ENCODE measurements at places on chromosomes 1 and 21.

DNA sequence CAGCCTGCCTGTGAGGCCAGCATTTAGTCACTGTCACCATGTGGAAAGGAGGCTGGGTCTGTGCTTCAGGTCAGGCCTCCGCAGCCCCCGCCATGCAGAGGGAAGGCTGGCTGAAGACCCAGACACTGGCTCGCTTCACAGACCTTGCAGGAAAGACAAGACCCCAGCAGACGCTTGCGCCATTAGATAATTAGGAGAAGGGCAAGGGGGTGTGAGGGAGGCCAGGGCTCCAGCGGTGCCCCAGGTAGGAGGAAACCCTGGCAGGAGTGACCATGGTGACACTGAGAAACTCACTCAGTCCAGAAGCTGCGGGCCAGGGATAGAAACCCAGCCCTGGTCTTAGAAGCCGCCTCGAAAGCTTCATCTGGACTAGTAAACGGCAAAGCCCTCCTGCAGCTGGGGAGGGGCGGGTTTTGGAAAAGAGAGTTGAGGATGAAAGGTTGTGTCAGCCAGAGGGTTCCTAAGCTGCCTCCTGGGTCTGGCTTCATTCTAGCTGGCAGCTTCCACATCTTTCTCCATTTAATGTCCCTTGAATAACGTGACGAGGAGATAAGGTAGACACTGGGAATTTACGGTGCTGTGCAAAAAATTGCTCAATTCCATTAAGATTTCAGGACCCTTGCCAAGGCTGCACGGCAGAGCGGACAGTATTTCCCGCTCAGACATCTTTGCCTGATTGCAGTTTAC lies 294.1 kb upstream of the VAMP3 start:
- DNase-seq, result no peak

GRCh38 chr1:6794164-6794563 lies 8.9 kb downstream of the CAMTA1 start:
- DNase-seq, result peak; percentile 21

DNA sequence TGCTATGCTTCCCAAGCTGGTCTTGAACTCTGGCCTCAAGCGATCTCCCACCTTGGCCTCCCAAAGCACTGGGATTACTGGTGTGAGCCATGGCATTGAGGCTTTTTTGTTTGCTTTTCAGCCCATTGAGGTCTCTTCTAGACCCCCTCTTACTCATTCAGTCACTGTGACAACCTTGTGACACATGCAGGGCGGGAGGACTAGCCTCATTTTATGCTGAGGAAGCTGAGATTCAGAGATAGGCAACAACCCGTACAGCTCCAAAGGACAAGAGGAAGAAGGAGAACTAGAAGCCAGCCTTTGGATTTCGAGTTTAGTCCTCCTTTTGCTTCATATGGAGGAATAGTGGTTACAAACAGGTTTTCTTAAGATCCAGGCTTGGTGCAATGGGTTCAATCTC lies 83.9 kb upstream of the WDR26 start:
- no peak for DNase-seq

- DNase-seq, result no peak
These were observed 658 bp downstream of the UBXN11 start for GRCh38 chr1:26305667-26306289.

- DNase-seq, result no peak
These were observed 20.6 kb downstream of the IPO9 start for GRCh38 chr1:201849372-201850052.

DNA sequence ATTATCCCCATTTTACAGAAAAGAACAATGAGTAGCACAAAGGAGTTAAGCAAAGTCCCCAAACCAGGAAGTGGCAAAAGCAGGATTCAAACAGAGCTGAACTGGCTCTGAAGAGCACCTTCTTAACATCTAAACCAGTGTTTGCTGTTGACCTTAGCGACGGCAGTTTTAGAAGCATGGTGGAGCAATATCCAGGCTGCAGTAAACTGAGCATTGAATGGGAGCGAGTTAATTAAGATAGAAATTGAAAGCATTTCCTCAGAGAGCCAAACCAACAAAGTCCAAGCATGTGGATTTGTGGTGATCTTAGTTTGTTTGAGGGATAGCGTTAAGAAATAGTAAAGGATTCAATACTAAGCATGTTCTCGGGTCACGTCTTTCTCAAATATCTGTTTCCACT lies 13.4 kb upstream of the ZNF281 start:
- DNase-seq, result no peak

GRCh38 chr1:67171978-67172377 lies 5.7 kb downstream of the IL23R start:
- DNase-seq, result no peak

DNA sequence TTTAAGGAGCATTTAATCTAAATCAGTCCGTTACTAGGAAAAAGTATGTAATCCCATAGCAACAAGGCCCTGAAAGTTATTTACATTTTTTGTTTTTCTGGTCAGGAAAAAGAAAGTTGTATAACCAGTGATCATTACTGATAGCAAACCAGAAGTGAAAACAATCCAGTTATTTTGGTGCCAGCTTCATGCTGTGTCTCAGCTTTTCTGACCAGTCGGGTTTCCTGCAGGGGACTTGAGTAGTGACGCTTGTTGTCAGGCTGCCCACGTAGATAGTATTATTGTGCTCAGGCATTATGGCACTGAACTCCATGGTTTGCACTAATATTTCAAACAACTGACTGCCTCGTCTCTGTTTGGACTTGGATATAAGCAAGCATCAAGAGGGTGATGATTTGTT lies 55.2 kb downstream of the SASS6 start:
- DNase-seq, result no peak

DNA sequence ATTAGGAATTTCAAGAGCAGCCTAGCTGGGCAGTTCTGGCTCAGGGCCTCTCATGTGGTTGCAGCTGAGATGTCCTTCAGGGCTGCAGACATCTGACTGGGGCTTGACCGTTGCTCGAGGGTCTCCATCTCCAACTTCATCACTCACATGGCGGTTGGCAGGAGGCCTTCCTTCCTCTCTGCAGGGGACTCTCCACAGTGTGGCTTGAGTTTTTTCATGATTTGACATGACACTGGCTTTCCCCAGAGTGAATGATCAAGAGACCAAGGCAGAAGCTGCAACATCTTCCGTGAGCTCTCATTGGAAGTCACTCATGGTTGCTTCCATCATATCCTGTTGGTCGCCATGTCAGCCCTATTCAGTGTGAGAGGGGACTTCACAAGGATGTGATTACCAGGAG lies 74.6 kb downstream of the RUNX3 start:
- no peak for DNase-seq

DNA sequence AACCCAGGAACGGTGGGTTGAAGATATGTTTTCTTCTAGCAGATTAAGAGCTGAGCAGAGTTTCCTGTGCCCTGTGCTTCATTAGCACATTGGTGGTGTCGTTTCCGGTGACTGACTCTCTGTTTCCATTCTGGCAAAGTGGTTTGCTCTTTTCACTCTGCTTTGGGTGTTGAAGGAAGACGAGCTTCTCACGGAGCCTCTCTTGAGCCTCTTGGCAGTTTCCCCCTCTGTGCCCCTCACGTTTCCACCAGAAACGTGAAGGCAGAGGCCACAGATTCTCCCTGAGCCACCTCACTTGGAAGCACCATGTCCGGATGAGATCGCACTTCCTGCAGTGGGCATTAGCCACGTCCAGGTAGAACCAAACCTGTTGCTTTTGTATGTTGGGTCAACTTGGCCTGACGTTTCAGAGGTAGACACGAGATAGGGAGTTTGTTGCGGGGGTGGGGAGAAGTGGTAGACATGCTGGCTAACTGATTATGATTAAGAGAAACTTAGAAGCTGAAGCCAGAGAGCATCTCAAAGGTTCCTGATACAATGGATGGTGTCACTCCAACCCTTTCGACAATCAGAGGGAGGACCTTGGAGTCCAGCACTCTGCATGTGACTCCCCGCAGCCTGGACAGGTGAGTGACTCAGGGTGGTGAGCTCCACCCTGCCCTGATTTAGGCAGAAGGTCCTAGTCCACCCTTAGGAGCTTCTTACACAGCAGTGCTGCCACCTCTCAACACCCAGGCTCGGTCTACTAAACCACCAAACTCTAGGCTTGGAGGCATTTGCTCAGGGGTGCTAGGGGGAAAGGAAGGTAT lies at the start of gene LAX1:
Gene LAX1, plus strand, starts transcription at position 155 of the 809 bp plus-strand sequence. Its CDS starts 383 bp downstream, at position 538.
- DNase-seq, result no peak

DNA sequence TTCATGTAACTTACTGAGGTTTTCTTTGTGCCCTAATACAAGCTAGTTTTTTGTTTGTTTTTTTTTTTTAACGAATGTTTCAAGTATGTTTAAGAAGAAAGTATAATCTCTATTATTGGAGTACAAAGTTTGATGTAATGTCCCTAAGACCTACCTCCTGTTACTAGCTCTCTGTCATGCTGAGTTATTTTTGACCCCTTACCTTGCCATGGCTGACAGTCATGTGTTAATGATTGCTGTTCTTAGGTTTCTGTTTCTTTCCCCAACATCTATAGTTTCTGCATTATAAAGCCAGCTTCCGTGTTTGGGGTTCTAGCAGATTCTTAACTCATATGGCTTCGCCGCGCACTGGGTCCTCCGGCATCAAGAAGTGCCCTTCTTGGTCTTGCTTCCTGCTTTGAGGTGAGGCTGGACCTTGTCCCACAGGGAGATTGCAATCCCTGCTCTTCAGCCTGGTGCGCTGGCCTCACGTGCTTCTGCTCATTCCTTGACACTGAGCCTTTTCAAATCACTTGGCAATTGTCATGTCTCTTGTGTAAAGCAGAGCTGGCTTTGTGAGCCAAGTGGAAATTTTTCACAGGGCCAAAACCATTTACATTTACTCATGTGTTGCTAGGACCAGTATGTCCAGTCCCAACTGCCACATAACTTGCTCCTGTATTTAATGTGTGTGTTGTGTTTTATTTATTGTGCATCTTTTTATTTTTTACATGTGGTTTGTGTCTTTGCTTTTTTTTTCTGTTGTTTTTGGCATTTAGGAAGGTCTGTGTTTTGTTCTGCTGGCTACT lies 135.0 kb upstream of the COL6A1 start:
- DNase-seq, result no peak

DNA sequence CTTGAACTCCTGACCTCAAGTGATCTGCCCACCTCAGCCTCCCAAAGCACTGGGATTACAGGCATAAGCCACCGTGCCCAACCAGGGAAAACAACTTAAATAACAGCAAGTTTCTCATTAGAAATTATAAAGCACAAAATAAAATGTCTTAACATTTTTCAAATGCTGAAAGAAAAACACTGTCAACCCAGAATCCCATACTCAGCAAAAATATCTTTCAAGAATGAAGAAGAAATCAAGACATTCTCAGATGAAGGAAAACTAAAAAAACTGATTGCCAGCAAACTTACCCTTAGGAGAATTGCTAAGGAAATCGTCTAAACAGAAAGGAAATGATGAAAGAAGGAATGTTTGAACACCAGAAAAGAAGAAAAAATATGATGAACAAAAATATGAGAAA lies 191.1 kb upstream of the NR5A2 start:
- DNase-seq, result no peak

DNA sequence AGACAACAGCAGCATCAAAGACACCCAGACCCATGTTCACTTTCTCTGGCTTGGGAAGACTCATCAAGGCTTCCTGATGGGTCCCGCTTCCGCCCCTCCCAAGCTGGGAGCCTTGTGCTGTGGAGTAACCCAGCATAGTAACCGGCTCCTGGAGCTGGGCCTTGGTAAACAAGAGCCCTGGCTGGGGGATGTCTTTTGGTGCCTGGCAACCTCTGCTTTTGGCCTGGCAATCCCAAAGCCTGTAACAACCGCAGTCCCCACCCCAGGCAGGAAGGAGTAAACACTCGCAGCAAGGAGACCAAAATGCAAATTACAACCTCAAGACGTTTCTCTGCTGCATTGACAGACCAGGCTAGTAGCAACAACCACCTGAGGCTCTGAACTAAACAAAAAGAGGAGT lies 16.9 kb upstream of the THRAP3 start:
- no peak for DNase-seq

GRCh38 chr1:225872075-225872430 lies 10.1 kb downstream of the TMEM63A start:
- no peak for DNase-seq

GRCh38 chr1:171433451-171433850 lies 51.9 kb upstream of the PRRC2C start:
- no peak for DNase-seq

DNA sequence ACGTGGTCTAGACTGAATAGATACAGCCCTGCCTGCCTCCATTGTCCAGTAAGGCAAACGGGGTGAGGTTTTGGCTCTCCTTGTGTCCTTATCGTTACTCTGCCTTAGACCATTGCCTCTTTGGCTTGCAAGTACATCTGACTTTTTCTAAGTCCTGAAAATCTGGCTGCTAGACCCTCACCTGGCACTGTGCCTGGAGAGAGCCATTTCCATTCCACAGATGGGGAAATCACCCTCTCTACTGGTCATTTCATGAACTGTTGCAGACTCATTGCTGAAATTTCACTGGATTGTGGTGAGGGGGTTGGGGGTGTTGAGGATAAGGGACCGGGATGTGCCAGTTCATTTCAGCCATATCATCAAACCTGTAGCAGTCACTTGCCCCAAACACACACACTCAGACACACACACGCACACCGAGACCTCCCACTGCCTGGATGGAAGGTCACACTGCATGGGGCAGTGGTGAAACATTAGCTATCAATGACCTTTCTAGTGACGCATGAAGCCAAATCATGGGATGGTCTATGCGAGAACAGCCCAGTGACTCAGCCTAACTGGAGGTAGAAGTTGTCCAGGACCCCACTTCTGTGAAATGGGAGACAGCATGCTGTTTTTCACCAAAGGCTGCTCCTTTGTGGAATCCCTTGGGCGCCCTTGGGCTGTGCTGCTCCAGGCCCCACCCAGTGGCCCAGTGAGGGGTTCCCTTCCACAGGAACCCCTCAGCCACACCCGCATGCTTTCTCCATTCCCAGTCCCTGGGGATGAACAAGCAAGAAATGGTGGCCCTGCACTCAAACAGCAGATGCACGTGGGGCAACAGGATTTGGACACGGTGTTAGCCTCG lies 34.9 kb upstream of the VASH2 start:
- no peak for DNase-seq

GRCh38 chr1:117034791-117035290 lies 25.3 kb upstream of the TTF2 start:
- DNase-seq, result no peak

- DNase-seq, result no peak
These were observed 178.4 kb upstream of the UBE2U start for GRCh38 chr1:64025051-64025450.

GRCh38 chr1:87743256-87743655 lies 414.6 kb downstream of the LMO4 start:
- DNase-seq, result no peak

- DNase-seq, result no peak
These were observed 17.6 kb downstream of the PANK4 start for GRCh38 chr1:2508751-2509150.

- no peak for DNase-seq
These were observed 8.7 kb downstream of the CSF1 start for GRCh38 chr1:109919303-109919702.

DNA sequence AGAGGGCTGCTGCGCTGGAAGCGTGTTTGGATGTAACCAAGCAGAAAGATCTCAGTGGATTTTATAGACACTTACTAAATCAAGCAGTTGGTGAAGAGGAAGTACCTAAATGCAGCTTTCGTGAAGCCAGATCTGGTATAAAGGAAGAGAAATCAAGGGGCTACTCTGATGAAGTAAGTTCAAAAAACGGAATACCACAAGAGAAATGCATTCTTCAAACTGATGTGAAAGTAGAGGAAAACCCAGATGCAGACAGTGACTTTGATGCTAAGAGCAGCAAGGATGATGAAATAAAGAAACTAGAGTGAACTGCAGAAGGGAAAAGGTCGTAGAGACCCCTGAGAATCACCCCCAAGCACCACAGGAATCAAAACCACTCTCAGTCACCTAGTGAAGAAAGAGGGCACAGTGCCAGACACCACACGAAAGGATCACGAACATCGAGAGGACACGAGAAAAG lies 40.8 kb upstream of the NEXN start:
- no peak for DNase-seq

GRCh38 chr1:44652445-44653106 lies 21.7 kb downstream of the TMEM53 start:
- peak; percentile 86 for DNase-seq

GRCh38 chr1:35882945-35883634 lies at the start of gene AGO1:
AGO1 (plus strand) TSS chr1:35883209; CDS start chr1:35883422, 213 bp downstream.
- peak; percentile 92 for DNase-seq
